ENCODE measurements at places on chromosomes 12 and 14.

- DNase-seq, result no peak
These were observed 35.2 kb upstream of the DLK1 start for GRCh38 chr14:100691395-100692056.

- DNase-seq, result no peak
These were observed 20.6 kb upstream of the ITGA5 start for GRCh38 chr12:54439521-54440255.

DNA sequence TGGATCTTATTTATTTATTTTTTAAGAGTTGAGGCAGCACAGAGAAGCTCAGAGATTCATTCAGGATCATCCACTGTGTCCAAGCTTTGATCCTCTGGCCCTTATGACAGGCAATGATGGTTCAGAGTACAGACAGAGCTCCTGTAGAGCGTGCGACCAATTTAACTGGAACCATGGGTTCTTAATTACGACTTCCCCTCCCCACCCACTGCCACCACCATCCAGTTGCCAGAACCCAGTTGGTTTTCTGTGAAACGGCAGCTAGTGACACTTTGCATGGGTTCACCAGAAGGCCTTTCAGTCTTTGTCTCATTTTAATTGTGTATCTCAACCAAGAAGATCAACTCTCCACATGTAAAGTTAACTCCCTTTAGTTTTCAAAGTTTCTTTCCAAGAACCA lies 478.2 kb downstream of the ZFP36L1 start:
- DNase-seq, result no peak

DNA sequence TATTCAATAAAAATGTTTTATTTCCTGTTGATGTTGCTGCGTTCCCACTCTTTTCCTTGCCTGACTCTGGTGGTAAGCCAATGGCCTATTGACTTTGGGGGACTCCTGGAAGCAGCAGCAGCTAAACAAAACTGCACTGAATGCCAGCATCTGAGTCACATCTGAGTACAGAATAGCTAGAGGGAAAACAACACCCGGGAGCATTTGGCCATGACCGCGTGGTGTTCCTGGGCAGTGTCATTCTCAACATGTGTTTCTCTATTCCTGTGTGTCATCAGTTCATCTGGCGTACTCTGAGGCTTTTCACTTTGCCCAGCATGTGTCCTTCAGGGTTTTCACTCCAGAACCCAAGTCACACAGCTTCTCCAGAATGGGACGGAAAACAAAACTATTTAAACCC lies 238.8 kb downstream of the PAWR start:
- no peak for DNase-seq

- no peak for DNase-seq
These were observed 31.2 kb downstream of the TMEM132C start for GRCh38 chr12:128298091-128298748.

- no peak for DNase-seq
These were observed 47.8 kb downstream of the MYRFL start for GRCh38 chr12:69872804-69873203.

DNA sequence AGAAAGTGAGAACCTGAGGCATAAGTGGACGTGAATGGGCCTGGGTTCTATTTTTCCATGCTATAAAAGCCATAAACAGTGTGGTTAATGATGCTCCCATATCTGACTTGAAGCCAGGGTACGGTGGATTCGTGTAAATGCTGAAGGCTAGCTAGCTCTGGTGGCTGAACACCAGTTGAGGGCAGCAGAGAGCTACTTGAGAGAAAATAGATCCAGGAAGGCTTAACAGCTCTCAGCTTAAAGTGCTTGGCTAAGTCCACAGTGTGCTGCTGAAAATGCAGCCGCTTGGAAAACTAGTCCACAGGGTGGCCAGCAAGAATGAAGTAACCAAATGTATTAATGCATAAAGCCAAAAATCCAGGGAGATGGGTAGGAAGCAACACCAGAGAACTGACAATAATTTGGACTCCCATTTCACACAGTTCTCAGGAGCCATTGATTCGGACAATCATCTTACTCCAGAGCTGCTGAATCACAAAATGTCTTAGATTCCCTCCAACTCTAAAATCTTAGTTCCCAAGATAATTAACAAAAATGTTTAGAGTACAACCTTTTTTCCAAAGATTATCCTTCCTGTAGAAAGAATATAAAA lies 15.0 kb upstream of the FOXG1 start:
- DNase-seq, result no peak

DNA sequence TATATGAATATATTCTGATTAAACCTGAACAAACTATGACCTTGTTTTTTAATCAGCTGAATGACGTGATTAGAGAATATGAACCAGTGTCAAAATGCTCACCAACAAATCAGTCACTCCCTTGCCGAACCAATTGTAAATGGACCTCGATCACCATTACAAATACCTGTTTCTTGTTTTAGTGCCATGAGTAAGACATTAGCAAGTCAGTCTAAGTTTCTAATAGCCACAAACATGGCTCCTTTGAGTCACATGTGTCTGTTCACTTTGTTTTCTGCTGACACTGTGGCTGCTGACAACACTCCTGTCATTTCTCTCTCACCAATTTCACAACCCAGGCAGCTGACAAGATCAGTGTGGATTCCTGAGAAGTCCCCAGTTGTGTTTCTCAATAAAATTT lies 286.2 kb upstream of the MDGA2 start:
- no peak for DNase-seq

DNA sequence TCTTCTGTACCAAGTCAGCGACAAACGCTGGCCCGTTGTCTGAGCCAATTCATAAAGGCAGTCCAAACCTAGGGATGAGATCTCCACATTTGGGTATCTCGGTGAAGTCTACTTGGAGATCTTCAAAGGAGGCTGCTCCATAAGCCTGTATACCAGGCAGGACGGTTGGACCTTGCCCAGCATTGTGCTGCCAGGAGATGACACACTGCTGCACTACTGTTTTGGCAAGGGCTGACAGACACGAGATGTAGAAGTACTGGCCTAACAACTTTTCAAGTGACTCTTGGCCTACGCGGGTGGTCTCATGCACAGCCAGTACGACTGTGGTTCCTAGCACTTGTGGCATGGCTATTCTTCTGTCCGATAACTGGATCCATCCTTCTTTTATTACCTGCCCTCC lies 135.3 kb downstream of the SLC38A6 start:
- DNase-seq, result no peak

GRCh38 chr14:106287506-106287905 lies 761.1 kb downstream of the TMEM121 start:
- DNase-seq, result no peak

DNA sequence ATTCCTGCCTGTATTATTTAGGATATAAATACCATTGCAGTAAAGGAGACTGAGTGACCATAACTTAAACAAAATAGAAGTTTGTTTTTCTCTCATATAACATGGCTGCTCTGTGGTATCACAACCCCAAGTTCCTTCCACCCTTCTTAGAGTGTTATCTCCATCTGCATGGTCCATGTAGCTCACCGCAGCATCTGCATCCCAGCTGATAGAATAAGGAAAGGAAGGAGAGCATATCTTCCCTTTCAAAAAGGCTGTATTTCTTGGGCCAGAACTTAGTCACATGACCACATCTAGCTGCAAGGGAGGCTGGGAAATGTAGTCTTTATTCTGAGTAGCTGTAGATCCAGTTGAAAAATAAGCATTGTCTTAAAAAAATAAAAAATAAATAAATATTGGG lies 184.8 kb upstream of the NUDT4 start:
- DNase-seq, result no peak
